ENCODE measurements at places on chromosomes 2 and 18.

DNA sequence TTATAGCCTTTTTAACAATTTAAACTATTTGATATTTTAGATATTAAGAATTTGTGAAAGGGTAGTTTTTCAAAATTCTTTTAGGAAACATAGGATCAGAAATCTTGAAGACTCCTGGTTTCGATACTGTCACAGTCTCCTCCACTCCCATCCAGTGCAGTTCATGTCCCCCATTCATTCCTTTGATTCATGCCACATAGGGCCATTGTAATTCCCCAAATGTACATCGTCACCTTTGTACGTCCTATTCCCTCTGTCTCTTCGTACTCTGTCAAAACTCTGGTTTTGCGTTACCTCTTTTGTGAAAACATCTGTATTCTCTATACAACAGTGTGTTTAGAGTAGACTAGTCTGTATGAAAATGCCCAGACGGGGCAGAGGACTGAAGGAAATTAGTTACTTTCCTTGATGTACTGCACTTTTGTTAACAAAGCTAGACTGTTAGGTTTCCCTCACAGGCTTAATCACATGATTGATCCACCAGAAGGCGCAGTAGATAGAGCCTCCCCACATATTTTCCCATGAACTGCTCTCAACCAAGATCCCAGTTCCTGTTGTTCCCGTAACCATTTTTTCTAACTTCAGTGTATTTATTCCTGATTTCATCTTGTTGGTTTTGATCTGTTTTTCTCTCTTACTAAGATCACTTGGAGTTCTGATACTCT lies 2.5 kb downstream of the MRPL35 start:
- no peak for DNase-seq

DNA sequence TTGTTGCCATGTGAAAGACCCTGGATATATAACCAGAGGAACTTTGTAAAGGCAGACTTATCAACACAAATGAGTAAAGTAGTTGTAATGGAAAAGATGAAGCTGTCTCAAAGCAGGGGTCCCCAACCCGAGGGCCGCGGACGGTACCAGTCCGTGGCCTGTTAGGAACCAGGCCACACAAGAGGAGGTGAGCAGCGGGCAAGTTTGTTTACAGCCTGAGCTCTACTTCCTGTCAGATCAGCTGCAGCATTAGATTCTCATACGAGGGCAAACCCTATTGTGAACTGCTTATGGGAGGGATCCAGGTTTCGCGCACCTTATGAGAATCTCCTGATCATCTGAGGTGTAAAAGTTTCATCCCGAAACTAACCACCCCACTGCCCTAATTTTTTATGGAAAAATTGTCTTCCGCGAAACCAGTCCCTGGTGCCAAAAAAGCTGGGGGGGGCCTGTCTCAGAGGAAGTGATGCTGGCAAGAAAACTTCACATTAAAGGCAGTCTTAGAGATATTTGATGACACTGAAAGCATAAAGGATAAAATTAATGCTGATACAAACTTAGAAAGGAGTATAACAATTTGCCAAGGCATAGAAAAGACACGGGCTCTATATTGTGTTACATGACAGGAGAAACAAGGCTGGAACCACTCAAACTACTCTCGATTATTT lies 57.5 kb upstream of the MSTN start:
- DNase-seq, result no peak

DNA sequence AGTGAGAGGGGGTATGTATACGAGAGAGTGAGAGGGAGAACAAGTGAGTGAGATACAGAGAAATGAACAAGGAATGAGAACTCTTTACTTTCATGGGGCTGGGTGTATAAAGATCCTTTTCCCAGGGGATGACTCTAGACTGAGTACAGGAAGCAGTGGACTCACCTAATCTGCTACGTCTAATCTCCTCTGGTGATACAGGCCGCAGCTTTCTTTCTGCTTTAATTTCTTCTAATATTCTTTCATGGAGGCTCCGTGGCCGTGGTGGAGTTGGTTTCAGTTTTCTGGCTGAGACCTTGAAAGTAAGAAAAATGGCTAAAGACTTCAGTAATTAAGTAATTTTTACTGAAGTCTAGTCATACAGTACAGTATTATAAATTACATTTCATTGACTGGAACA lies 85.2 kb downstream of the PRELID3A start:
- DNase-seq, result no peak

- DNase-seq, result no peak
Measured at GRCh38 chr2:213175673-213176247, 24.3 kb upstream of the IKZF2 start.

- DNase-seq, result no peak
Measured at GRCh38 chr2:174012347-174013314, 47.5 kb upstream of the SP3 start.

DNA sequence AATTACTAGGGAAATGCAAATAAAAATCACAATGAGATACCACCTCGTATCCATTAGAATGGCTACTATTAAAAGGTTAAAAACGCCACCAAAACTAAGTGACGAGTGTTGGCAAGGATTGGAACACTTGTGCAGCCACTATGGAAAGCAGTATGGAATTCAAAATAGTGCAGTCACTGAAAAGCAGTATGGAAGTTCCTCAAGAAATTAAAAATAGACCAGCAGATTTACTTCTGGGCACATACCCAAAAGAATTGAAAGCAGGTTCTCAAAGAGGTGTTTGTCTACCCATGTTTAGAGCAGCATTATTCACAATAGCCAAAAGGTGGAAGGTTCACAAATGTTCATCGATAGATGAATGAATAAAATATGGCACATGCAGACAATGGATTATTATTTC lies 149.7 kb upstream of the STON1 start:
- DNase-seq, result no peak

GRCh38 chr18:3085612-3086011 lies 72.7 kb upstream of the LPIN2 start:
- DNase-seq, result no peak

GRCh38 chr2:171367692-171368091 lies 66.1 kb downstream of the METTL8 start:
- DNase-seq, result no peak

- DNase-seq, result no peak
Measured at GRCh38 chr2:62099523-62100175, 96.3 kb upstream of the B3GNT2 start.

DNA sequence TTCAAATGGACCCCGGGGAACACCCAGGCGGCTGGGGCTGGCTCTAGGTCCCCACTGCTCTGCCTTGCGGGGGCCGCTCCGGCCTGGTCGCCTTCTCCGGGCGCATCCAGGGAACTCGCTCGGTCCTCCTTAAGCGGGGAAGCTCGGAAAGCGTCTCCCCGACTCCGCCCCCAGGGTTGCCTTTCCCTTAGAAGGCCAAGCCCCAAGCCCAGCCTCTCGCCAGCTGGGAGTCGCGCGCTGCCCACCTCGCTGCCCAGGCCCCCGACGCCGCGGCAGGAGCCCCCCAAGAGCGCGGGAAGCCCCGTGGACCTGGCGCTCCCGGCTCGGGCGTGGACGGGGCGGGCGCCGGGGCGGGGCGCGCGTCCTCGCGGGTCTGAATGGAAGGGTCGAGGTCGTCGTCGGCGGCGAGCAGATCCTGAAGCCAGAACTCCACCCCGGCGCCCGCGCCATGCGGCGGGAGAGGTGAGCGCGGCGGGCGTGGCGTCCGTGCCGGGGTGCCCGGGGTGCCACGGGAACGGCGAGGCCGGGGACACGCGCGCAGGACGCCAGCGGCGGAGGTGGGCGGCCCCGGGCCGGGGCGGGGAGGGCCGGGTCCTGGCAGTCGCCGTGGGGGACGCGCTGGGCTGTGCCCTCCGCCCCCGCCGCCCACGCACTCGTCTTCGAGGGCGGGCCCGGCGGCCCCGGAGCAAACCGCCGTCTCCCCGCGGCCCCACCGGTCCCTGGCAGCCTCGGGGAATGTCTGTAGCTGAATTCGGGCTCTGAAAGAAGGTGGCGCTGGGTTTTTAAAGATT lies at the start of gene BOK:
BOK (plus strand) TSS at position 214 of the 791 bp plus-strand sequence. CDS start 739 bp downstream, outside the sequence.
- no peak for DNase-seq

- no peak for DNase-seq
Measured at GRCh38 chr2:149039213-149039724, 770 bp downstream of the LYPD6B start.

DNA sequence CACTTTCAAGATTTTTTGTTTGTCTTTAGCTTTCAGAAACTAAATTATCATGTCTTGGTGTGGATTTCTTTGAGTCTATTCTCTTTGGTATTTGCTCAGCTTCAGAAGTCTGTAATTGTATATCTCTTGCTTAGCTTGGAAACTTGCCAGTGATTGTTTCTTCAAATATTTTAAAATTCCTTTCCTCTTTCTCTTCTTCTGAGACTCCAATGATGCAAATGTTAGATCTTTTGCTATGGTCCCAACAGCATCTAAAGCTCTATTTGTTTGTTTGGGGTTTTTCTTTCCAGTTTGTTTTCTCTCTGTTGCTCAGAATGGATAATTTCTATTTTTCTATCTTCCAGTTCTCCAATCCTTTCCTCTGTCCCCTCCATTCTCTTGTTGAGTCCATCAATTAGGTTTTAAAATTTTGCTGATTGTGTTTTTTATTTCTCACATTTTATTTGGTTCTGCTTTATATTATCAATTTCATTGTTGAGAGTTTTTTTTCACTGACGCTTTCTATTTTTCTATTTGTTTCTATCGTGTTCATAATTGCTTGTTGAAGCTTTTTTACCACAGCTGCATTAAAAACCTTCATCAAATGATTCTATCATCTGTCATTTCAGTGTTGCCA lies 81.5 kb upstream of the DAPL1 start:
- DNase-seq, result no peak

DNA sequence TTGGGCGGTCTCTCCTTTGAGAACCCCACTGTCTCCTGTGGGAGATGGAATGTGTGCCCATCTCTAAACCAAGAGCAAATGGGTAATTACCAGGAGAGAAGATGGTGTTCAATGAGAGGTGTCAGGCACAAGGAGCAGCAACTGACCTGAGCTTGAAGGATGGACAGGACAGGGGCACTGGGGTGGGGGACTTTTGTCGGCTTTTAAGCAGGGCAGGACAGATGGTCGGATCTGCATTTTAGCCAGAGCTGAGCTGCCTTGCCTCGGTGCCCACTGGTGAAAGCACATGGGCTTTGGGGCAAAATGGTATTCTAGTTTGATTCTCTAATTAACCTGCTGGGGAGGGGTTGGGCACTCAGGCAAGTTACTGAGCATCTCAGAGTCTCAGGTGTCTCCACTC lies 98.0 kb downstream of the INHBB start:
- no peak for DNase-seq

DNA sequence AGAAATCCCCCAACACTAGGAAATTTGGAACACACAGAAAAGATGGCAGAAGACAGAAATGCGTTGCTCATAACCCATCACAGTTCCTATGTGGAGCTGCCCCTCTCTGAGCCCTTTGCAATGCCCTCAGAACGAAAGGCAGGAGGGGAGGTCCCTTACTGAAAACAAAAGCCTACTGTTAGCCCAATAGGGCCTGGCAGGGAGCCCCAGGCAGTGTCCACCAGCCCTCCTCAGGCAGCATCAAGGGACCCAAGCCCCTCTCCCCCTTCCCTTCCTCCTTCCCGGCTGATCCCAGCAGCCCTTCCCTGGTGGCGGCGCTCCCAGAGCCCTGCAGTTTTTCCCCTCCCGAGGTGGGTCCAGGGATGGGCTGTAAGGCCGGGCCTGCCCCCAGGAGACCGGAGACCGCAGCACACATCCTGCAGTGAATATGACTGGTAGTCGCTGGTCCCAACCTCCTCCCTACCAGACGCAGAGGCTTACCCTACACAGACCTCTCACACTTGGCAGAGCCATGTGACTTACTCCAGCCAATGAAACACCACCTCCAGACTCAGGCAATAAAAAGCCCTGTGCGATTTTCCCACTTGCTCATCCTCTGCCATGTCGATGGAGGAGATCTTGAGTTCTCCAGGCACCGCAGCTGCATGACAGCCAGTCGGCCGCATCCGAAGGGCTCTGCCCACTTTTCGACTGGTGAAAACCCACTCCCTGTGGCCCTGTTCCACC lies 19.4 kb upstream of the DUSP2 start:
- DNase-seq, result no peak

DNA sequence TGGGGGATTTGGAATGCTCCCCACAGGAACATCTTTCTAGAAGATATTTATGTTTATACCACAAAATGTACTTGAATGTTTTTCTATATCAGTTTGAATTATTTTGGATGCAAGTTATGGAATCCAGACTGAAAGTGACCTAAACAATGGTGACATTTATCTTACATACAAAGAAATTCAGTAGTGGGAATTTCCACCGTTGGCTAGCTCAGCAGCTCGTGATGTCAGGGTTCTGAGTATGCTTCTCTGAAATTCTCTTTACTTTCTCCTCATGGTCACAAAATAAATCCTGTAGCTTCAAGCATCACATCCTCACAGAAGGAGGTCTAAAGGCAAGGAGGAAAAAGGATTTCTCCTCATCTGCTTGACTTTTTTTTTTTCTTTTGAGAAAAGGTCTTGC lies 105.3 kb downstream of the AKAIN1 start:
- no peak for DNase-seq

DNA sequence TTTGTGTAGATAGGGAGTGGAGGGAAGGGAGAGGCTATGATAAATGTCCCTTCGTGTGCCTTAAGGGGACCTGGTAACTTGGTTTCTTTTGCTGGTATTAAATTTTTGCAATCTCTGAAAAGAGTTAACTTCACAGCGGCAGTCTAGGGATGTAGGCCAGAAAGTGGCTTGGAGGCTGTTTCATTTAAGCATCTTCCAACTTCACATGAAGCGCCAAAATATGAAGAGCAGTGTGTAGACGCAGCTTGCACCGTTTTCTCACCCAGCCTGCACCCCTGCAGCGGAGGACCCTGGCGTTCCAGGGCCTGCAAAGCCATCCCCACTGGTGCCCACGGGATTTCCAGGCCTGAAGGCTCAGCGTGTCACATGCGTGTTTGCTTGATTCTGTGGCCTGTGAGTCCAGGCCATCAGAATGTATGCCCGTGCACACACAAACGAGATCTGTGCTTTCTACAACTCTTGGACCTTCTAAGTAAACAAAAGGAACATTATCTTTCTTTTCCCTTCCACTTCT lies 87.2 kb upstream of the EPB41L3 start:
- no peak for DNase-seq

DNA sequence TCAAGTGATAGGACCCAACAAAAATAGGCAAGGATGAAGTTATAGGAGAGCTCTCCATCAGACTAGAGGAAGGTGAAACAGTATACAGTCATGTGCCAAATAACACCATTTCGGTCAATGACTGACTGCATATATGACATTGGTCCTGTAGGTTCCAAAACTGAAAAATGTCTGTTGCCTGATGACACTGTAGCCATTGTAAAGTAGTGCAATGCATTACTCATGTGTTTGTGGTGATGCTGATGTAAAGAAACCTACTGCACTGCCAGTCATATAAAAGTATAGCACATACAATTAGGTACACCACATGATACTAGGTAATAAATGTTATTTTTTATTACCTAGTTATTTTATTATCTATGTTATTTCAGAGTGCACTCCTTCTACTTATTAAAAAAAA lies 147.9 kb downstream of the GREB1L start:
- DNase-seq, result no peak
